ENCODE measurements at places on chromosomes 2 and 18. TPM values are rescaled to one million over a fixed set of nuclear protein-coding genes. Genes with fewer than 3 reads are reported as not detected.

The CABYR gene
- 12.2 TPM for total RNA-seq

The ACTG2 gene
- total RNA-seq: not detected

The RGPD3 gene
- total RNA-seq: 0.17 TPM

The SERPINB4 gene
- not detected for total RNA-seq

The ANKRD44 gene
- total RNA-seq: 3.2 TPM

The CNTNAP5 gene
- total RNA-seq: 0.04 TPM

The GAREM1 gene
- 4.9 TPM for total RNA-seq

The CFAP221 gene
- total RNA-seq: 0.37 TPM

The NYAP2 gene
- not detected for total RNA-seq

The IL36G gene
- not detected for total RNA-seq

The GRB14 gene
- total RNA-seq: 6.0 TPM

The ANKRD36 gene
- 6.2 TPM for total RNA-seq

The ROCK2 gene
- 12.6 TPM for total RNA-seq

The UGT1A6 gene
- total RNA-seq: not detected

The SLC30A3 gene
- 0.89 TPM for total RNA-seq

The BMP10 gene
- total RNA-seq: not detected

The TMEM178A gene
- total RNA-seq: 7.1 TPM

Data from H7 (cell line).